ENCODE measurements at places on chromosomes 5 and 9. TPM values are rescaled to one million over a fixed set of nuclear protein-coding genes. Genes with fewer than 3 reads are reported as not detected.

The PLPPR1 gene
- total RNA-seq: not detected

The SLC34A3 gene
- total RNA-seq: not detected

The FOXD4L3 gene
- not detected for total RNA-seq

The ENTR1 gene
- 51.3 TPM for total RNA-seq

The CDKN2B gene
- total RNA-seq: 6.2 TPM

The PCDHA12 gene
- total RNA-seq: 1.7 TPM

The SLC27A6 gene
- total RNA-seq: 0.67 TPM

The NR2F1-AS1 gene
- total RNA-seq: 48.1 TPM

The TMED7 gene
- total RNA-seq: 118 TPM

The ANKRD33B gene
- 4.4 TPM for total RNA-seq

The MSMP gene
- total RNA-seq: not detected

The CFAP157 gene
- total RNA-seq: 0.31 TPM

The PSD2 gene
- total RNA-seq: 0.16 TPM

The ARHGEF37 gene
- total RNA-seq: 30.6 TPM

The DMGDH gene
- total RNA-seq: 4.8 TPM

The CACFD1 gene
- 15.3 TPM for total RNA-seq

The GPRIN1 gene
- 1.1 TPM for total RNA-seq

The LCN10 gene
- 7.9 TPM for total RNA-seq

The ADRB2 gene
- 3.8 TPM for total RNA-seq

The GCNT4 gene
- 4.9 TPM for total RNA-seq

The NCS1 gene
- total RNA-seq: 135 TPM

The GABRA1 gene
- not detected for total RNA-seq

The ZBED3 gene
- 3.2 TPM for total RNA-seq

The FRMD3 gene
- total RNA-seq: 6.8 TPM

The TAS2R1 gene
- total RNA-seq: not detected

The CDK9 gene
- total RNA-seq: 92.8 TPM

The PAX5 gene
- not detected for total RNA-seq

The NPDC1 gene
- 56.3 TPM for total RNA-seq

All from gastroesophageal sphincter (tissue), 4 donors.